Activated CD4-positive, alpha-beta T cell treated with anti-CD3 and anti-CD28 coated beads, Interleukin-2, amount 10 ng/mL, durations not matched to agents 7 days and 5 days (primary cell): ENCODE measurements at places on chromosomes 7 and 10. TPM values are rescaled to one million over a fixed set of nuclear protein-coding genes. Genes with fewer than 3 reads are reported as not detected.

GRCh38 chr10:69458430-69459100 lies 7.3 kb downstream of the TSPAN15 start:
- no peak for DNase-seq

GRCh38 chr7:150648353-150649079 lies 16.3 kb upstream of the GIMAP6 start:
- no peak for DNase-seq

- no peak for DNase-seq
Observed at GRCh38 chr7:116497708-116498107, 1.8 kb upstream of the CAV2 start.

- DNase-seq = no peak
Observed at GRCh38 chr10:63542835-63543575, 21.8 kb downstream of the REEP3 start.

C10orf67 gene
- total RNA-seq = 0.15 TPM

RTKN2 gene
- total RNA-seq = 8.5 TPM
